ENCODE measurements at places on chromosomes 1 and 21.

DNA sequence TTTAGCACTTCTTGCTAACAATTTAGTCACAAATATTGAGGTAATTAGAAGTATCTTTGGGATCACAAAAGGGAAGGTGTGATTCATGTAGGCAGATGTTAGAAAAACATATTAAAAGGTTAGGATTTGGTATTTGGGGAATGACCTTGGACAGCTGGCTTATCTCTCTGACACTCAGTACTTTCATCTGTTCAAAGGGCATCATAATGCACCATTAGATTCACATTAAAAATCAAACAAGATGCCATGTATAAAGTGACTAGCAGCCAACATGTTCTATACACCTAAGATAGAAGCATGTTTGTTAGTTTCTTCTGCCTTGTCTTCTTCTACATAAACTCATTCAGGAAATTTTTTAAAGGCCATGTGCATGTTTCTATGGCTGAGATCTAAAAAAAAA lies 56.5 kb upstream of the ESRRG start:
- no peak for DNase-seq

- no peak for DNase-seq
Measured at GRCh38 chr1:48536477-48536876, 64.5 kb upstream of the SPATA6 start.

DNA sequence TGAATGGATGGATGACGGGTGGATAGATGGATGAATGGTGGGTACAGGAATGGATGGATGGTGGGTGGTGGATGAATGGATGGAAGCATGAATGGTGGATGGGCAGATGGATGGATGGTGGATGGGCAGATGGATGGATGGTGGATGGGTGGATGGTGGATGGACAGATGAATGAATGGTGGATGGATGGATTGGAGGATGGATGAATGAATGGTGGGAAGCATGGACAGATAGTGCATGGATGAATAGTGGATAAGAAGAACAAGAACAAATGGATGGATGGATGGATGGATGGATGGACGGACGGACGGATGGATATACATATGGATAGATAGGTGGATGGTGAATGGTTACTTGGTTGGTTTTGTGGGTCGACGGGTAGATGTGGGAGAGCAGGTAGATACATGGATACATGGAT lies 4.7 kb downstream of the CHD5 start:
- DNase-seq, result no peak

- no peak for DNase-seq
Measured at GRCh38 chr21:20652846-20653245, 345.4 kb upstream of the NCAM2 start.

DNA sequence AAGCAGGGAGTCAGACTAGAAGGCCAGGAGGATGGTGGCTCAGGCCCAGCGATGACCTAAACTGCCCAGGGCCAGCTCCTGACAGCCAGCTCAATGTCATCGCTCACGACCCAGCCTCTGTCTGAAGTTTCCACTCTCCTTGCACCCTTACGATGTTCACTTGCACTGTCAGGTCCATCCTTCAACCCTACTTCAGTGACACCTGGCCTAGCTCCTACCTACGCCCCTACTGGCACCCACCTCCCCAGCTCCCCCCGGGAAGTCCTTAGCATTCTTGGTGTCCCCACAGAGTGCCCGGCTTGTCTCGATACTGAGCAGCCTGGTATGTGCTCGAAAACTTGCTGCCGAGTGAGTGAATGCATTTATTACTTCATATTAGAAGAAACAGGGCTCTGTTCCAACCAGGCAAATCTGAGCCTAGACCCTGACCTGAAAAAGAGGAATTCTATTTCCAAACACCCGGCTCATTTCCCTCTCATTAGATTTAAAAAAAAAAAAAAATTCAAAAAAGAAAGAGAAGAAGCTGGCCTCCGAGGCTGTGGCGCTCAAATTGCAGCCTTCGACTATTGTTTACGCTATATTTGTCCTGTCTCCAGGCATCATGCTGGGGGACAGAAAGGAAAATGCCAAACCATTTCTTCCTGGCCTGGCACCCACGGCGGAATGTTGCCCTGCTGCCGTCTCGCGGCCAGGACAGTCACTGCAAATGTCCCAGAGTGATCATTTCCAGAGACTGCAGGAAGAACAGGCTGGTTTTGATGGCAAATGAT lies 29.8 kb upstream of the LRRC38 start:
- DNase-seq, result peak; percentile 18

DNA sequence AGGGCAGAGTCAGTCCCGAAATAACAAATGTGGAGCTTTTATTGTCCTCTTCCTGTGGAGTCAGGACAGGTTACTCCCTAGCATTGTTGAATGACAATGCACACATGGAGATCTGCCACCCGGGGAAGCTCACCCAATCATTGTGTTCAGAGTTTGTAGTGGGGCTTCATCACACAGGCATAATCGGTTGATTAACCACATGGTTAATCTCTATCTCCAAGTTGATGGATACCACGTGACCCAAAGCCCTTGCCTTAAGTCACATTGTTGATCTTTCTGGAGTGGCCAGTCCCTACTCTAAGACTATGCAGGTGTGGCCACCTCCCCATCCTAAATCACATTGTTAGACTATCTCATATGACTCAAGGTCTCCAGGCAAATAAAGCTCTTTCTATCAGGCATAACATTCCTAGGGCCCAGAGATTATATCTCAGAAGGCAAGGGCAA lies 2.6 kb upstream of the C1orf141 start:
- DNase-seq, result no peak

DNA sequence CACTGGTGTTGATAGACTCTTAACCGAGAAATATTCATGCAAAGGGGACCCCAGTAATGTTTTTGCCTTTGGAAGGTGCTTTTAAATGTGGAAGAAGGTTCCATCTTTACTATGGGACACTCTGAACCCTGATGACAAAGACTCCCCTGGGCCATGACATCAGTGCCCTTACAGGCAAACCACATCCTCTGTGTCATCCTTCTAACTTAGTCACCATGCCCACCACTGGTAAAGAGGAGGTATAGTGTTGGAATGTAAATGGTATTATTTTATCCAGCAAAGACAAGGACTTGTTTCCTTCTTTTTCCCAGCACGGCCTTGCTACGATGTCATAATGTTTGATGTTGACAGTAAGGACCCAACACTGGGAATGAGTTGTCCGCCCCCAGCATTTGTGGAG lies 12.6 kb downstream of the METTL13 start:
- DNase-seq, result no peak

DNA sequence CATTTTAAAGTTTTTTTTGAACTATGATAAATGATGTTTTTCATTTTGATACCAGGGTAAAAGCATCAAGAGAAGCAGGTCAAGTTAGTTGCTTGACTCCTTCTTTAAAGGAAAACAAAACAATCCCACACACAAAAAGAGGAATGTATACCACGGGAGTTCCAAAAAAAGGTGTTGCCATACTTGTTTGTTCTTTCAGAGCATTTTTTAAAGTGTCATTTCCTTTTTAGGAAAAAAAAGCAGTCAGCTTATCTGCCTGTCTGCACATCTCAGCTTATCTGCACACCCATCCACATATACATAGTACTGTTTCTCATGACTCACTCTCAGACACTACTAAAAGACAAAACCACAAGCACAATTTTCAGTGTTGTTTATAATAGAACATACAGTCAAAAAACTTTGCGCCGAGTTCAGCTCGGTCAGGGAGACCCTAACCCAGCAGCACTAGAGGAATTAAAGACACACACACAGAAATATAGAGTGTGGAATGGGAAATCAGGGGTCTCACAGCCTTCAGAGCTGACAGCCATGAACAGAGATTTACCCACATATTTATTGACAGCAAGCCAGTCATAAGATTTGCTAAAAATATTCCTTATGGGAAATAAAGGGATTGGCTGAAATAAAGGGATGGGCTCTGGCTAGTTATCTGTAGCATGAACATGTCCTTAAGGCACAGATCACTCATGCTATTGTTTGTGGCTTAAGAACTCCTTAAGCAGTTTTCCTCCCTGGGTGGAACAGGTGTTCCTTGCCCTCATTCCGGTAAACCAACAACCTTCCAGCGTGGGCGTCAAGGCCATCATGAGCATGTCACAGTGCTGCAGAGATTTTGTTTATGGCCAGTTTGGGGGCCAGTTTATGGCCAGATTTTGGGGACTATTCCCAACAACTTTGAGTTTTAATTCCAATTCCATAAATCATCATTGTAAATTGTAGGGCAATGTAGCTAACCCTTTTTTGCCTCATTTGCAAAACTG lies 11.4 kb upstream of the MNDA start:
- no peak for DNase-seq

DNA sequence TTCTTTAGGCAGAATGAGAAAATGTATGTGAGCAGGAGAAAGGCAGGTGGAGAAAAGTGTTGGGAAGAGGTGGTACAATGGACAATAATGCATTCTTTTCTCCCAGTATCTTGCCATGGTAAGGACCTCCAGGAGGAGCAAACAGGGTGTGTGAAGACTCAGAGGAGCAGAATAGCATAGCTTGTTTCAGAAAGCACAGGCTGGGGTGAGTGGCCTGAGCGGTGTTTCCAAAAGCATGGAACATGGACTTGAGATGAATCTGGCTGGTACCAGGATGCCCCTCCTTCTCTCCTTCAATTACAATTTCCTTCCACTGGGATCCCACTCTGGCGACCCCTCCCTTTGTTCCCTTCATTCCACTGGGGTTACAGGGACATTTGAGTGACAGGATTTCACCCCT lies 123.4 kb upstream of the TNR start:
- no peak for DNase-seq

DNA sequence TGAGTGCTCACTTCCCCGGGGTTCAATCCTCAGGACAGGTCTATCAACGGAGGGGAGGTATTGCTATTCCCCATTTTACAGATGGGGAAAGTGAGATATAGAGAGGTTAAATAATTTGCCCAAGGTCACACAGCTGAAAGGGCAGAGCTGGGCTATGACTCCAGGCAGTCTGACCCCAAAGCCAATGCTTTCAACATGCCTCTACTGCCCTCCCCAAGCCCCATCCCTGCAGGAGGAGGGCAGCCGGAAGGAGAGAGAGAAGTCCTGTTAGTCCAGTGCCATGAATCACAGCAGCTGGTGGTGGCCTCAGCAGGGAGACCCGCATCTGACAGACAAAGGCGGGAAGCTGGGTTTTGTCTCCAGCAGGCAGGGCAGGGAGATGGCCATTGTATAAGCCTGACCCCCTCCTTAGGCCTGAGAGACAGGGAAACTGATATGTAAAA lies 20.0 kb upstream of the CLIC4 start:
- no peak for DNase-seq

GRCh38 chr1:109886827-109887226 lies 23.8 kb upstream of the CSF1 start:
- no peak for DNase-seq

- DNase-seq, result no peak
Measured at GRCh38 chr1:36023098-36023769, 60.7 kb upstream of the TEKT2 start.

DNA sequence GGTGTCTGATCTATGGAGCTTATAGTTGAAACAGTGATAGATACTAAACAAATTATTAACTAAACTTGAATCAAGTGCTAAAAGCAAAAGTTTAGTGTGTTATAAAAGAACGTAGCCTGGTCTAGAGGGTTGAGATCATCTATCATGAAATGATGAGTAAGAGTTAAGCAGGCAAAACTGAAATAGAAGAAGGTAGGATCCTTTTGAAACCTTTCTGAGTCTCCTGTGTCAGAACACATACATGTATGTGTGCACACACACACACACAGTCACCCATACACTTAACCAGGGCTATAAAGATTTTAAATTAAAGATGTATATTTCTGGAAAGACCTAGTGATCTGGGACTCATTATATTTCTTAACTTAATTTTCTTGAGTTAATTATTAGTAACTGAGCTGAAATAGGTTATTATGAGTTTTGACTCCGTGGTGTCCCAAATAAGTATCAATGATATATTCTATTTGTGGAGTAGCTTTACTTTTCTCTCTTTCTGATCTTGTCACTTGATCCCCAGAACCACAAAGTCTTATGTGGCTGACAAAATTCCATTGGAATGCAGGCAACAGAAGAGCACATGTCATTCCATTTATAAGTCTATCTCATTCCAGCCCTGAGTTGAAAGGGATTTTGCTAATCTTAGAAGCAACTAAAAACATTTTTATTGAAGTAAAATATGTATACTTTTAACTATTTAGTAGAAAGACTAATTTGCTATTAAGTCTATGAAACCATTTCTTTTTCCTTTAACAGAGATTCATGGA lies 70.7 kb downstream of the PRRX1 start:
- DNase-seq, result no peak

DNA sequence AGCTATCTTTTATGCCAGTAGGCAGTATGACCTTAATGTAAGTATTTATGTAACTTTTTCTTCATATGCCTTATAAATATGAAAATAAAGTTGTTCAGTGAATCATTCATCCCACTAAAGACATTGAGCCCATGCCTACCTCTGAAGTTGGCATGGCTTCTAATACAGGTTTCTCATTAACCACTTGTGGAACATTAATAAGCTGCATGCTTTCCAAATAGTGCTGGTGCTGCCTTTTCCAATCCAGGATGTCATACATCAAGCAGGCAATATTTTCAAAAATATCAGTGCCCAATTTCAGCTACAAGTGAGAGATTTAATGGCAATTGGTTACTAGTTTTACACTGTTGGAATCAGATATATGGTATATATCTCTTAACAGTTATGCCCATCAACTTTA lies 92.0 kb downstream of the SPAG17 start:
- no peak for DNase-seq

- DNase-seq, result no peak
Measured at GRCh38 chr1:226712742-226713419, 26.2 kb downstream of the ITPKB start.
